ENCODE measurements at places on chromosomes 2 and 18. TPM values are rescaled to one million over a fixed set of nuclear protein-coding genes. Genes with fewer than 3 reads are reported as not detected.

Gene PPP1R1C
- 31.7 TPM for total RNA-seq

DNA sequence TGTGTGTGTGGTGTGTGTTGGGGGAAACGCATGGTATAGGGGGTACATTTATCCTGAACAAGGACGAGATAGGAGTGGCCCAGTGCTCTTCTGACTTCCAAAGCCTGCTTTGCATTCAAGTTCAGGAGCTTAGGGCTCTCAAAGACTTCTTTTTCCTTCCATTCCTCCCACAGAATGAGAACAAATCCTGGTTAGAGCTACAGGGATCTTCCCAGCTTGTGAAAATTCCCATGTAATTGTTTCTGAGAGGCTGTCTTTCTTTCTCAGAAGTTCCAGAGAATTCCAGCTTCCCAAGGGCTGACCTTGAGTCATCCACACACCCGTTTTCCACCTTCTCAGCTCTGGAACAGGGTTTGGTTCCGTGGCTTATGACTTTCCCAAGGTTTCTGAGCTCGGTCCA, 38.9 kb downstream of the FASTKD2 start:
- no peak overlapping the region for H3K27ac ChIP-seq
- no peaks in the 10 kb centered on the region for H3K36me3 ChIP-seq
- H3K27me3 ChIP-seq, result no peaks in the 10 kb centered on the region
- peaks cover 13% of the 10 kb centered on the region for H3K4me1 ChIP-seq
- DNase-seq, result no peak

- no peaks in the 10 kb centered on the region for H3K36me3 ChIP-seq
- DNase-seq, result no peak
- no peaks in the 10 kb centered on the region for H3K27me3 ChIP-seq
- no peak overlapping the region for H3K27ac ChIP-seq
- H3K4me3 ChIP-seq, result no peak overlapping the region
Measured at GRCh38 chr2:103285354-103285753, 523.5 kb downstream of the TMEM182 start.

GRCh38 chr2:157311706-157312105, 13.9 kb downstream of the ERMN start:
- DNase-seq, result no peak
- H3K4me1 ChIP-seq, result no peaks in the 10 kb centered on the region
- no peak overlapping the region for H3K27ac ChIP-seq
- no peak overlapping the region for H3K4me3 ChIP-seq
- H3K36me3 ChIP-seq, result no peaks in the 10 kb centered on the region
- H3K27me3 ChIP-seq, result no peaks in the 10 kb centered on the region

- no peak overlapping the region for H3K4me3 ChIP-seq
- no peaks in the 10 kb centered on the region for H3K4me1 ChIP-seq
- H3K36me3 ChIP-seq, result no peaks in the 10 kb centered on the region
Measured at GRCh38 chr18:33744032-33744697, 166.1 kb downstream of the ASXL3 start.

DNA sequence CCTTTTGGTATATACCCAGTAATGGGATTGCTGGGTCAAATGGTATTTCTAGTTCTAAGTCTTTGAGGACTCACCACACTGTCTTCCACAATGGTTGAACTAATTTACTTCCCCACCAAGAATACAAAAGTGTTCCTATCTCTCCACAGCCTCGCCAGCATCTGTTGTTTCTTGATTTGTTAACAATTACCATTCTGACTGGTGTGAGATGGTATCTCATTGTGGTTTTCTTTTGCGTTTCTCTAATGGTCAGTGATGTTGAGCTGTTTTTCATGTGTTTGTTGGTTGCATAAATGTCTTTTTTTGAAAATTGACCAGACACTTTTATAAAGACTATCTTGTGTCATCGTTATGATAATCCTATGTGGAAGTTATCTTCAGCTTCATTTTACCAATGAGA, 16.0 kb upstream of the ATP8B1 start:
- peaks cover 15% of the 10 kb centered on the region for H3K4me1 ChIP-seq
- H3K4me3 ChIP-seq, result no peak overlapping the region
- no peaks in the 10 kb centered on the region for H3K36me3 ChIP-seq
- no peaks in the 10 kb centered on the region for H3K27me3 ChIP-seq

Gene TUBA3D
- total RNA-seq, result 117 TPM

Gene EEF1B2
- 219 TPM for total RNA-seq

DNA sequence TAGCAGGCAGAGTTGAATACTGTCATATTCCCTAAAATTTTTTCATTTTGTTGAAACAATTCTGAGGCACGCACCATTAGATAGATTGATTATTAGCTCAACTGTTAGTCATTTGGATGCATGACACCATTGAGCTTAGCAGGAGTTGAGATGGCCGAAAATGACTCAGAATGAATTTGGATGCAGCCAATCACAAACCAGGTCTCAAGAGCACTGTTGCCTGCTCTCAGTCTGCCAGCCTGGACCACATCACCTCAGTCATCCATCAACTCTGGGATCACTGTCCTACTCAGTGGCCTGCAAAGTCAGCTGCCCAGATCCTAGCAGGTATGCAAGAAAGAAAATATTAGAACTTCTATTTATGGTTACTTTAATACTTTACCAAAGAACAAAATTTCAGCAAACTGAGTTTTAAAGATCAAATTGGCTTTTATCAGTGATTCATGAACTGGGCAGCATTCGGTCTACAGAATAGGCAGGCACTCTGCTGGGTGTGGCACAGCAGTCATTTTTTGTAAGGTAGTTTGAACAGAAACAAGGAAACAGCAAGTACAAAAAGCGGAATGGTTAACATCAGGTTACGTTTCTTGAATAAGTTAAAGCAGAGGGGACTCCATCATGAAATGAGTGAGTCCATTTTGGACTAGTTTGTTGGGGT, 152.7 kb upstream of the ARHGAP28 start:
- H3K27ac ChIP-seq, result no peak overlapping the region
- H3K4me1 ChIP-seq, result no peaks in the 10 kb centered on the region
- no peak for DNase-seq
- no peaks in the 10 kb centered on the region for H3K27me3 ChIP-seq
- no peaks in the 10 kb centered on the region for H3K36me3 ChIP-seq

Gene C2orf80
- total RNA-seq, result not detected
